Hypothalamus (tissue), 51 donors: ENCODE measurements at places on chromosomes 7 and 10.

DNA sequence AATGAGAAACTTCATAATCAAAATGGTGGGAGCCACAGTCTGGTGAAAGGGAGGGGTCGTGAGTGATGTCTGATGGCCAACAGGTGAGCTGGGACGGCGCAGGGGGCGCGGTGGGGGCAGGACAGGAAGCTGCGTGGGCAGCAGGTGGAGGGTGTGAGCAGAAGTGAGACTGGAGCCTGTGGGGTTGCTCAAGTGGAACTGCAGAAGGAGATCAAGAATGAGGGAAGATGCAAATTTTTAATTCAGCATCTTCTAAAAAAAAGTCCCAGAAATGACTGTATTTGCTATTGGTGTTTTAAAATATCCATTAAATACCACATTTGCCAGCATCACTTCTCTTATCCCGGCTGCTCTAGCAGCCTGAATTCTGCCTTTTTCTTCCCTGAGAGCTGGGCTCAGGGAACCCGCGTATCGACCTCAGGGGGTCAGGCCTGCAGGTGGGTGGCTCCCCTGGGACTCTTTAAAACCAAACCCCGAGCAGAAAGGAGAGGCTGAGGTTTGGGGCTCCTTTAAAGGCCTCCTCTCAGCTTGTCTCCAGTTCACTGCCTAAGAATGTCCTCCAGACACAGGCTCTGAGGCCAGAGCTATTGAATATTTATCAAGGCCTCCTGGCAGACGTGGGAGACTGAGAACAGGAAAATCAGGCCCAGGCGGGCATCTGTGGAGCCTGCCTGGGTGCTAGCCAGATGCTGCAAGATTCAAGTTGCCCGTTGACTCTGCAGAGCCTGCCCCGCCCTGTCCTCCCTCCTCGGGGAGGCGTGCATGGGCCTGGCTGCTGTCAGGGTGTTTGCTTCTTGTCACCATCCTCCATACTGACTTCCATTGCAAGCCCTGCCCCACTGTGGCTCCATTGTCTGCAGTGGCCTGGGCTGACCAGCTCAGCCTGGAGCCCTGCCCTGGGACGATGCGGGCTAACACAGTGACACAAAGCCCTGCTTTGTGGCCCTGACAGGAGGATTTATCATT lies 53.9 kb downstream of the SYPL1 start:
- peak; percentile 28 for DNase-seq

DNA sequence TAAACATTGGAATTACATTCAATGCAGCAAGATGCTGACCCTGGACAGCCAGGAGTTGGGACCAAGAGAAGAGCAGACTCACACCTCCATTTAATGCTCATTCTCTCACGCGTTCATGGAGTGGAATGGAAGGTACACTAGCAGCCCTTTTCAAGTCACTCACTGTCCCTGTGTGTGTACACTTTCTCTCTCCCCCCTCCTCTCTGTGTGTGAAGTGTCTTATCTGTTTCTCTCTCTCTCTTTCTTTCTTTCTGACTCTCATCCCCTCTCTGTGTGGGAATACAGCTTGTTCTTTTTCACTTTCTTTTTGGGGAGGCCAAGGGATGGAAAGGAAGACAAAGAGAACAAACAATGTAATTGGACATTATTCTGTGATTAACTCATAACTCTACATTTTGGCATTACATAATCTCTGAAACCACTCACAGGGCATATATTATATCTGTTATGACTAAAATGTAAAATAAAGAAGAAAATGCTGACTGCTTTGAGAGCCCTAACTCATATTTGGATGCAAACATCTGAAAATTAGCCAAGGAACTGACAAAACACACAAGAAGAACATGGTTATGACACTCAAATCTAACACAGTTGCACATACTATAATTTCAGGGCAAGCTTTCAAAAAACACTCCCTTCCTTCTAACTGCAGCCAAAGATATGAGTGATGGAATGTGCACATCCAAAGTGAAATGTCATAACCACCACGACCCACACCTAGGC lies 188.8 kb downstream of the PARD3 start:
- no peak for DNase-seq

DNA sequence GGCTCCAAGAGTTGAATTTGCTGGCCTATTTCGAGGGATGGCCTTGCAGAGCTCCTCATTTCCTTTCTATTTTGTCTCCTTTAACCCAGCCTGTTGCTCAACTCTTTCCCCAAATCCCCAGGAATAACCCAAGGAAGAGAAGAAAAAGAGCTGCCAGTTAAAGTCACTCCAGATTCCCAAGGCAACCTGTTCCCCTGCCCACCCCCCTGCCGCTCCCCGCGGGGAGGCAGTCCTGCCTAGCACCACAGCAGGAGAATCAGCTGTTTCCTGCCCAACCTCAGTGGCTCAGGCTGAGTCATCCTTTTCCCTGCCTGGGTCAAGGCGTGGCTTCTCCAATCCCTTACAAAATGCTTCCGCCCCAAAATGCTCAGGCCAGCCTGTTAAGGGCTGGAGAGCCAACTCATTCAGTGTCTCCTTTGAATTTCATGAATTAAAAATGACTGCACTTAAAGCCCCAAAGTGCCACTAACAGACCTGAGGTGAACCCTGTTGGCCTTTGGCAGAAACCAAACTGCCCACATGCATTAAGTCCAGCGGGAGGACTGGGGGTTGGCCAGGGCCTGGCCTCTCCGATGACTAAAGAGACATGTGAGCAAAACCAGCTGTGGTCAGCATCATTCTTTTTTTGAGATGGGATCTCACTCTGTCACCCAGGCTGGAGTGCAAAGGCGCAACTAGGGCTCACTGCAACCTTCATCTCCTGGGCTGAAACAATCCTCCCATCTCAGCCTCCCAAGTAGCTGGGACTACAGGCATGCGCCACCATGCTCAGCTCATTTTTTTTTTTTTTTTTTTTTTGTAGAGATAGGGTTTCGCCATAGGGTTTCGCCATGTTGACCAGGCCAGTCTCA lies 83.2 kb upstream of the KIF5B start:
- DNase-seq: no peak

GRCh38 chr7:45384499-45384898 lies 189.7 kb upstream of the ADCY1 start:
- DNase-seq: no peak

- no peak for DNase-seq
Observed at GRCh38 chr7:149824748-149825566, 13.2 kb upstream of the ZNF862 start.

GRCh38 chr7:134602881-134603451 lies 43.7 kb upstream of the BPGM start:
- DNase-seq: no peak

DNA sequence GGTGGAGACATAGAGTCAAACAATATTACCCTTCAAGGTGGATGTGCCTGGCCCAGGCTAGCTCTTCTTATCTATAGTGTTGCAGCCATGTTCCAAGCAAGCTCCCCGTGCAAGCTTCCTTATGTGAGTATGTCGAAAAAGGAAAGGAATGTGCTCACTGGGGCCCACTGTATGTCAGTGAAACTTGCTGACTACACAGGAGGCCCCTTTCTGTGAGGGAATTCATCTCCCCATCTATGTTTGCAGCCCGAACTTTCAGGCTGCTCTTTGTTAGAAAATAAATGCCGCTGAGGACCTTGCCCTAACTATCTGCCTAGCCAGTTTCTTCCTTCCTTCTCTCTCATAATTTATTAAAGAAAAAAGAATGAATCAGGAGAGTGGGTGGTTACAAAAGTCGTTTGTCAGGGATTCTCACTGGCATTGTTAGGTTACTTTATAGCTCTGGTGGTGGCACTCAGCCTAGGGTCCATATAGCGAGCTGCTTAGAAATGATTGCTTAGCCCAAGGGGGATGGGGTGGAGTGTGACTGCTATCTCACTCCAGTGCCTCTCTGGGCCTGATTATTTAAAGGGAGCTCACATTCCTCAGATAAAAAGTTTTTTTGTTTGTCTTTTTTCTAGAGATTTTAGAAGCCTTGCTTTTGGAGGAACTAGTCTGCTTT lies 302.1 kb downstream of the ABCA13 start:
- no peak for DNase-seq

DNA sequence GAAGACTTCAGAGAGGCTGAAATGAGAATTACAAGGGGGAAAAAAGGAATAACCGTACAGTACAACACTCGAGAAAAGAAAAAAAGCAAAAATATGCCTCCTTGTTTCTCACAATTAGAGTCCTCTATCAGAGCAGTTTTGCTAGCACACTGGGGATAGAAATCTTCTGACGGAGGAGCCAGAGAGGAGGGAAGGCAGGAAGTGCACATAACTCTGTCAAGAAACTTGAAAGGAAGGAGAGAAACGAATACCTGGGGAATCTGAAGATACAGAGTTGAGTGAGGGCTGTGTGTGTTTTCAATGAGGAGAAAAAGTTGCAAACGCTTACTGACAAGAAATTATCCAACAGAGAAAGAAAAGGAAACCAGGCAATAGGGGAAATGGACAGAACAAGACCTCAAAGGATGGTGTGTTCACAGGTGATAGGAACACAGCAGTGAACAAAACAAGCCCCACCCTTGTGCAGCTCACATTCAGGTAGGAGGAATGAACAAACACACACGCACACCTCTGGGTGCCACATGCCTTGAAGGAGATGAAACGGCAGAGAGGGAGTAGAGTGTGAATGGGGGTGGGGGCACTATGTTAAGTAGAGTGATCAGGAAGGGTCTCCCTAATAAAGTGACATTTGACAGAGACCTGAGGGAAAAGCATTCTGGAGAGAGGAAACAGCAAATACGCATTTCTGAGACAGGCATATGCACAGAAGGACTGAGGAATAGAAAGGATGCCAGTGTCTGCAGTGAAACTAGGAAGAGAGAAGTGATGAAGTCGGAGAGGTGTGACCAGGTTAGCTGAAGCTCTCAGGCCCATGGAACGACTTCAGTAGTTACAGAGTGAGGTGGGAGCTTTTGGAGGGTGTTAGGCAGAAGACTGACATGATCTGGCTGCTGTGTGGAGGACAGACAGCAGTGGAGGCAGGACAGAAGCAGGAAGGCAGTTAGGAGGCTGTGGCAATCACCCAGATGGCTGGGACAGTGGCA lies 46.7 kb upstream of the SPOCK2 start:
- no peak for DNase-seq

- peak; percentile 40 for DNase-seq
Observed at GRCh38 chr10:68550747-68551411, 9.3 kb upstream of the TET1 start.

DNA sequence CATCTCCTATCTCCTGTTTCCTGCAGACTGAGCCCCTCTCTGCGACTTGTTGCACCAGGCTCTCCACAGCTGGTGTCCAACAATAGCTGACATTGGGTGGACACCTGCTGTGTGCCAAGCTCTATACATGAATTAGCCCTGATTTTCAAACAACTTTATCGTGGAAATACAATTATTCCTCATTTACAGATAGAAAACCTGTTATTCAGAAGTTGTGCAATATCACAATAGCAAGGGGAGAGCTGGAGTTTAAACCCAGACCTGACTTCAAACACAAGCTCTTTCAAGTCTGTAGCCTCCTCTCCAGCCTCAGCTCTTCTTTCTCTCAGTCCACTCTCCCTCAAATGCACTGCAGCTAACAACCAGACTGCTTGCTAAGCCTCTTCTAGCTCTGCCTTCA lies 168.8 kb downstream of the HECW1 start:
- no peak for DNase-seq
